ENCODE measurements at places on chromosomes 12 and 14.

DNA sequence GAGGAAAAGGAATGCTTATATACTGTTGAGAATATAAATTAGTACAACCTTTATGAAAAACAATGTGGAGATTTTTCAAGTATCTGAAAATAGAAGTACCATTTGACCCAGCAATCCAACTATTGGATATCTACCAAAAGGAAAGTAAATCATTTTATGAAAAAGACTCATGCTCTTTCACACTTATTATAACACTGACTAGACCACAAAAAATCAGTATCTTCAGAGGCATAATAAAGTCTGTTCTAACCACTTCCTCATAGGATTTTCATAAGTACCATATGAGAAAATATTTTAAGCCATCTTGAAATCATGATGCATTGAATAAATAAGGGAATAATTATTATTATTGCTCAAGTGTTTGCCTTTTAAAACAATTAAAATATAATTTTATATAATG, 90.8 kb downstream of the SLCO1B1 start:
- H3K27me3 ChIP-seq = no peaks in the 10 kb centered on the region
- no peaks in the 10 kb centered on the region for H3K36me3 ChIP-seq
- no peak overlapping the region for H3K27ac ChIP-seq

DNA sequence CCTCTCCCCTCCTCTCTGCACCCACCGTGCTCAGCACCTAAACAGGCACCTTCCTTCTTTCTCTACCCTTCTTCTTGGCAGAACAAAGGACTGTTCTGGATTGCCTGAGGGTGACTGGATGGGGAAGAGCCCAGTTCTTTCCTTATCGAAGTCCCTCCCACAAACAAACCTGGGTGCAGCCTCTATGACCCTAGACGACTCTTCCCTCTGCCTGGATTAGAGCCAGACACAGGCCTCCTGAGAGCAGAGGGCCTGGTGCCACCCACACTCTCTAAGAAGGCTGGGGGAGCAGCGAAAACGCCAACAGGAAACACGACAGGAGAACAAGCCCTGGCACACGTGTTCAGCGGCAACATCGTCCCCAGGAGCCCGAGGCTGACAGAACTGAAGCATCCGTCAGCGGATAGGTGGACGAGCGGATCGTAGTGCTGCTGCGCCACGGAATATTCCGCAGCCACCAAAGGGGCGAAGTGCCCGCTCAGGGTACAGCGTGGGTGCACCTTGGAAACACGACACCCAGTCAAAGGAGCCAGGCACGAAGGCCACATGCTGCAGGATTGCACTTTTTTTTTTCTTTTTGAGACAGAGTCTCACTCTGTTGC, 38.0 kb downstream of the RIMBP2 start:
- no peak overlapping the region for H3K27ac ChIP-seq
- no peaks in the 10 kb centered on the region for H3K36me3 ChIP-seq
- H3K27me3 ChIP-seq = no peaks in the 10 kb centered on the region
- H3K4me3 ChIP-seq = no peak overlapping the region
- no peaks in the 10 kb centered on the region for H3K4me1 ChIP-seq

DNA sequence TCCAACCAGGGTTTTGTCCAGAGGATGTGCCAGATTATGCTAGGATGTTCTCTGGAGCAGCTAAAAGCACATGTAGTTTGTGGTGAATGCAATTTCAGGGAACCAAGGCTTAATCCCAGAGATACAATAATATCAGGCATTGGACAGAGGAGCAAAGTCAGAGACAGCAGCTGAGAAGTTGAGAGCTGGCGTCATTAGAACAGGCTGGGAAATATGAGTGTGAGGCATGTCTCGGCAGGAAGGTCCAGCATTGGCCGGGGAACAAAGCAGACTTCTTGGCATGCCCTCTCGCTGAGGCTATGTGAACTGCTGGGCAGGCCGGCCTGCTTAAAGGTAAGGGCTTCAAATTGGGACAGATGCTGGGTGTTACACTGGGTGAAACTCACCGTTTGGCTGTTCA, 125.4 kb downstream of the CAND1 start:
- H3K27me3 ChIP-seq = no peaks in the 10 kb centered on the region
- H3K4me3 ChIP-seq = no peak overlapping the region
- no peaks in the 10 kb centered on the region for H3K4me1 ChIP-seq
- H3K36me3 ChIP-seq = no peaks in the 10 kb centered on the region
- DNase-seq = no peak
- no peak overlapping the region for H3K27ac ChIP-seq

GRCh38 chr14:93126111-93126510, 10.4 kb upstream of the ITPK1 start:
- no peaks in the 10 kb centered on the region for H3K4me1 ChIP-seq
- no peaks in the 10 kb centered on the region for H3K36me3 ChIP-seq
- H3K4me3 ChIP-seq = no peak overlapping the region
- no peak for DNase-seq
- H3K27me3 ChIP-seq = no peaks in the 10 kb centered on the region

- H3K27me3 ChIP-seq = no peaks in the 10 kb centered on the region
- no peaks in the 10 kb centered on the region for H3K4me1 ChIP-seq
- no peak overlapping the region for H3K27ac ChIP-seq
- DNase-seq = no peak
Observed at GRCh38 chr12:45208604-45209487, 7.0 kb upstream of the ANO6 start.

DNA sequence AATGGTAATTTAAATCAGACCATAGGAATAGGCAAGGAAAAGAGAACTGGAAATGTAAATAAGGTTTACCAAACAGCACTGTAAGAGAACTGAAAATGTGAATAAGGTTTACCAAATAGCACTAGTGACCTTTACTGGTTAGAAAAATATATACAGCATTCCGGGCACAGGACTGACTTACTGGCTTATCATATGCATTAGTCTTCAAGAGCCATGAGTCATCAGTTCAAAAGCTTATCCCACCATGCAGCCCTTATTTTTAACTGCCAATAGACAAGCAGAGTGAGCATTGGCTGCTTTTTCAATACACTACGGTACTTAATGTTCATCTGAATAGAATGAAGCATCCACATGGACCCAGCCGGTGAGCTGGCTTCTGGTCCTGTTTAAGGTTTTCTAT, 13.0 kb upstream of the NELL2 start:
- H3K27me3 ChIP-seq = no peaks in the 10 kb centered on the region
- no peaks in the 10 kb centered on the region for H3K4me1 ChIP-seq
- no peaks in the 10 kb centered on the region for H3K36me3 ChIP-seq
- H3K4me3 ChIP-seq = no peak overlapping the region
- no peak for DNase-seq

DNA sequence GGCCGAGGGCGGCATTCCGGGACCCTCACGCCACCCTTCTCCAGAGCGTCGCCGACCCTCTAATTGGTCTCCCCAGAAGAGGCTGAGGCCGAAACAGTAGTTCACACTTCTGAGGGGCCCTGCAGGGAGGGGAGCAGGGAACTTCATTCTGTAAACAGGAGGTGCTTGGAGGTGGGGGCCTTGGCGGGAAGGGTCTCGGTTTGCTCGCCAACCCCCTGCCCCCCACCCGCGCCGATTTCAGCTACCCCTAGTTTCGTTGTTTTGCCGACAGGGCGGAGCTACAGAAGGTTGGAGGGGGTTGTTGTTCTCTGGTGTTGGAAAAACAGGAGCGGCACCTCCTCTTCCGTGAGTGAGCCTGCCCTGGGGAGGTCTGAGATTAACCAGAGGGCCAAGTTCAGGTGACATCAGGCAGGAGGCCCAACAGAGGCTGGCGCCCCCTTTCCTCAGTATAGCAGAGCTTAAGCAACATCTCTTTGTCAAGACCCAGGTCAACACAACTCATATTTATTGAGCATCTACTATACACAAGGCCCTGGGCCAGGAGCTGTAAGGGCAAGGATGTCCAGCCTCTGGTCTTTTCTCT, 682 bp downstream of the ERBB3 start:
- no peak overlapping the region for H3K27ac ChIP-seq
- no peaks in the 10 kb centered on the region for H3K27me3 ChIP-seq
- peaks cover 6% of the 10 kb centered on the region for H3K36me3 ChIP-seq
- H3K4me3 ChIP-seq = peak overlapping the region; percentile 70
- DNase-seq = no peak

GRCh38 chr14:88551980-88552431, 2.8 kb downstream of the PTPN21 start:
- peaks cover 2% of the 10 kb centered on the region for H3K4me1 ChIP-seq
- H3K27me3 ChIP-seq = no peaks in the 10 kb centered on the region
- H3K27ac ChIP-seq = no peak overlapping the region
- no peaks in the 10 kb centered on the region for H3K36me3 ChIP-seq
- peak overlapping the region; percentile 78 for H3K4me3 ChIP-seq

GRCh38 chr14:65346895-65347294, 65.6 kb upstream of the FUT8 start:
- H3K36me3 ChIP-seq = no peaks in the 10 kb centered on the region
- no peak overlapping the region for H3K4me3 ChIP-seq
- no peaks in the 10 kb centered on the region for H3K27me3 ChIP-seq
- H3K27ac ChIP-seq = no peak overlapping the region

Measured in iPS DF 6.9 (cell line).